Activated T-helper 1 cell treated with anti-CD3 and anti-CD28 coated beads, Interleukin-2, amount 50 U/mL, for 16 hours (primary cell): ENCODE measurements at places on chromosomes 1 and 21.

DNA sequence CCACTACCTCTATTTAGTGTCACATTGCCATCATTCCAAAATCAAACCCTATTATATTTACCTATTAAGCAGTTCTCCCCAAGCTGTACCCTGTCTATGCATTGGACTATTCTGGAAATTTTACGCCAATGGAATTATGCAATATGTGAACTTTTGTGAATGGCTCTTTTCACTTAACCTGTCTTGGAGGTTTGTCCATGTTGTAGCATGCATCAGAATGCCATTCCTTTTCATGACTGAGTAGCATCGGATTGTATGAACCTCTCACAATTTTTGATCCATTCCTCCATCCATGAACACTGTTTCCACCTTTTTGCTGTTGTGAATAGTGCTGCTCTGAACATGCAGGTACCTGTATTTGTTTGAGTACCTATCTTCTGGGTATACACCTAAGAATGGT lies 33.7 kb downstream of the FAM163A start:
- no peak for DNase-seq

DNA sequence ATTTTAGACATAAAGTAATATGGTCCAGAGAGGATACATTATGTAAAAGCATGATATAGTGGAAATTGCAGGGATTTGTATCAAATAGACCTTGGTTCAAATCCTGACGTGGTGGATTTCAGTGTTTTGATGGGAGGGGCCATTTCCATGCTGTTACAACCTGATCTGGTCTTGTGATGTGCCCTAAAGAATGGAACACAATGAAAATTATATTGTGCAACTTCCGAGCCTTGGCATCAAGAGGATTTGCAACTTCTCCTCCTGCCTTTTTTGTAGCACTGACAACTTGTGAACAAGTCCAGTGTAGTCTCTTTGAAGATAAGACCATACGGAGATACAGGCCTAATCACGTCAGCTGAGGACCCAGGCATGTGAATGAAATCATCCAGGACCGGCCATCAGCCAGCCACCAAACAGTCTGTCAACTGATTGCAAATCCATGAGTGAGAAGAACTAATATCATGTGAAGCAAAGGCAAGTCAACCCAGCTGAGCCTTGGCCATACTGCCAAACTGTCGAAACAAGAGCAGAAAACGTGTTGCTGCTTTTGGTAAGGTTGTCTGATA lies 412.1 kb downstream of the DPYD start:
- DNase-seq = no peak

DNA sequence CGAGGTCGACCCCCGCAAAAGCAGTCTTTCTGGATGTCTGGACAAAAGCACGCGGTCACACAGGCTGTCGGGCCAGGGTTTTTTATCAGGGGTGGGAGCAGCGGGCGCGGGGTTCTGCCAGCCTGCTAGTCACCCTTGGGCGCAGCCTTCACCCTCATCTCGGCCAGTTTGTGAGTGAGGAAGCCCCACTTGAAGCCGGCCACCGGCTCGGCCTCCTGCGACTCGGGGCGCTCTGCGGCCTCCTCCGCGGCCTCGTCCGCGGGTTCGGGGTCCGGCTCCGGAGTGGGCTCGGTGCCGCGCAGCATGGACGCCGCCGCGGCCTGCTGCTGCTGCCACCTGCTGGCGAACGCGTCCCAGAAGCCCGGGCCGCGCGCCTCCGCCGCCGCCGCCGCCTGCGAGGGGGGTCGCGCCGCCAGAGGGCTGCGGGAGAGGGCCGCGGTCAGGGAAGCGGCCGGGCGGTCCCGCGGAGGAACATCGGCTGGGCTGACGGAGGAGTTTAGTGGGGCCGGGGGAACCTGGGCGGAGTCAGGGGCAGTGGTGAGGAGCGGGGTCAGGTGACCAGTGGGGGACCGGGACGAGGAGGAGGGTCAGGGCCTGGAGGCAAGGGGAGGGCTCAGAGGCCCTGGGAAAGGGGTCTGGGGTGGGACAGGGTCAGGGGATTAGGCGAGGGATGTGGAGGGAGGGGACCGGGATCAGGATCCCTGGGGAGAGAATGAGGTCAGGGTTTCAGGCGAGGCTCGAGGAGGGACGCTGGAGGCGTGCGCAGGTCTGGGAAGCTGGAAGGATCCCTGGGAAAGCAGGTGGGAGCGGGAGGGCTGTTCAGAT lies 4.5 kb downstream of the C1orf232 start:
- DNase-seq = no peak

- DNase-seq = no peak
These were observed 36.5 kb downstream of the NCF2 start for GRCh38 chr1:183553764-183554163.

DNA sequence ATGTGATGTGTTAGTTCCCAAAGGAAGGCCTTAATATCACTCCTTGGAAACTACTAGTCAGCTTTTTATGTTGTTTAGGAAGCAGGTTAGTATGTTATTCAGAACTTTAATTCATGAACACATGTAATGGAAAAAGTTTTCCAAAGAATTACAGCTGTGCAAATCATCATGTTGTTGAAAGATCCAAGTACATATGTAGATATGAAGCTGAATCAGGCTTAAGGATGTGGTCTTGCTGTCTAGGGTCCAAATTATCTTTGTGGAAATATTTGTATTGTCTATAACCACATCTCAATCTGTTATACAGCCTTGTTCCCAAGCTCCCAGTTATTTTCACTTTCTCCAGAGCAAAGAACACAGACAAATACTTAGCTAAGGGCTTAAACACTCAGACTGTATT lies 231.6 kb downstream of the TPR start:
- DNase-seq = no peak

GRCh38 chr1:209600541-209600940 lies 17.0 kb downstream of the CAMK1G start:
- no peak for DNase-seq

DNA sequence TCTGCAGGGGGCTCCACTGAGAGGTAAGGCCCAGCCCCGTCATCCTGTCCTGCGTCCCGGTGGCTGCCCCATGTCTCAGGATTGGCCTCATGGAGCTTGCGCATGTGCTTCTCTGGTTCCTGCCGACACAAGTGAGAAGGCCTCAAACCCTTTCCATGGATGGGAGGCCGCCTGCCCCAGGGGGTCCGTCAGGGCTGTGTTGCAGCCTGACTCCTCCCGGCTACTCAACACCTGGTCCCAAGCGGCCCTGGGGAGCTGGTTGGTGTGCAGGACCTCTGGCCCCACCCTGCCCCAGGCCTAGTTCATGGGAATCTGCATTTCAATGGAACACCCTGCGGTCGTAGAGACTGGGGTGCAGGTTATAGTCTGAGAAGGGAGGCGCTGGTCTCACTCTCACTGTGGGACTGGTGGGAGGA lies 21.1 kb upstream of the PDE9A start:
- DNase-seq = no peak

GRCh38 chr1:230647321-230647720 lies 5.0 kb downstream of the COG2 start:
- DNase-seq = no peak

DNA sequence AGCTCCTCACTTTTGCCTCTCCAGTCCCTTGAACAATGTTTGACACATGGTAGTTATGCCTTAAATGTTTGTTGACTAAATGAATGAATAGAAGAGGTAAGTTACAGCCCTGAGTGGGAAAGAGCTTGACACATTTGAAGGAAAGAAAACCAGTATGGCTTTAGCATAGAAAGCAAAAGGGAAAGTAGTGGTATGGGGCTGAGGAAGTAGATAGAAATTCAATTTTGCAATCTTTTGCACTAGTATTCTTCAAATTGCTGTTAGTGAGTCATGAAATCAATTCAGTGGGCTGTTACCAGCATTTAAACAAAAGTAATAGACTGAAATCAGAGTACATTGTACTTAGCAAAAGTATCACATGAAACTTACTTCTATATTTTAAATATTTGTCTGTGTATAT lies 21.1 kb downstream of the PLA2G4A start:
- no peak for DNase-seq

- no peak for DNase-seq
These were observed 12.4 kb downstream of the COL18A1 start for GRCh38 chr21:45417256-45417950.

GRCh38 chr1:119838236-119838635 lies 27.0 kb upstream of the REG4 start:
- DNase-seq = no peak

GRCh38 chr1:64616039-64616438 lies 128.8 kb upstream of the RAVER2 start:
- no peak for DNase-seq

- DNase-seq = no peak
These were observed 50.4 kb downstream of the SNRPE start for GRCh38 chr1:203911806-203912205.

- no peak for DNase-seq
These were observed 18.9 kb downstream of the ACP6 start for GRCh38 chr1:147651466-147651865.

DNA sequence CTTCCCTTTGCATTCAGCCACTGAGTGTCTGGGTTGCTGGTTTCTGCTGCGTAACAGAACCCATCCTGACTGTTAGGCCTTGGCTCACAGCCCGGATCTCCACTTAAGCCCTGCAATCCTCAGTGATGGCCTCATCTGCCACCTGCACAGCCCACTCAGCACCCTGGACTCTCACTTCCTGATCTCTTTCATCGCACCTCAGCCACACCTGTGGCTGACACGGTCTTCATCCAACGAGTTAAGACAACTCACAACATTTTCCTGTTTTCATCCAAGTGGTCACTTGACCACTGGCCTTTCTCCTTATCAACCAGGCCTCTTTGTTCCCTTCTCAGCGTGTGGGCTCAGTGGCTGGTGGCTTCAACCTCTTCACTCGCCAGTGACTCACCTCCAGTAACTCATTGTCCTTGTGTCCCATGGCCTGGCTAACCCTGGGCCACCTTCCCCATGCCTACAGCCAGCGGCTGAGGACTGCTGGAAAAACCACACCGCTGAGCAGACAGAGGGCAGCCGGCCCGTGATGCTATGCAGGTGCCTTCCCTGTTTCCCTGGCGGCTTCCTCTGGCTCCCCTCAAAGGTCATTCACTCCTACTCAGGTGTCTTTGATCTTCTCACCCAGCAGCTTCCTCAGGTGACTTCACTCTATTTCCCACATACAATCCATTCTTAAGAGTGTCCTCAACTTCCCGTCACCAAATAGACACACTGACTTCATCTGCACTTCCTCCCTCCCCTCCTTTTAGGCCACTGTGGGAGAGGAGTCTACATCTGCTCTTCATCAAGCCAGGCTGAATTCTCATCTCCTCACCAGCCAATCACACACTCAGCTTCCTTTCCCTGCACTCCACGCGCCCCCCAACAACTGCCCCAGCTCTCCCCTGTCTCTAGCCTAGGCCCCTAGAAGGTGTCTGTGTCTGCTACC lies 19.9 kb upstream of the EDN2 start:
- DNase-seq = no peak

- no peak for DNase-seq
These were observed 8.6 kb downstream of the HJV start for GRCh38 chr1:146012703-146013558.

DNA sequence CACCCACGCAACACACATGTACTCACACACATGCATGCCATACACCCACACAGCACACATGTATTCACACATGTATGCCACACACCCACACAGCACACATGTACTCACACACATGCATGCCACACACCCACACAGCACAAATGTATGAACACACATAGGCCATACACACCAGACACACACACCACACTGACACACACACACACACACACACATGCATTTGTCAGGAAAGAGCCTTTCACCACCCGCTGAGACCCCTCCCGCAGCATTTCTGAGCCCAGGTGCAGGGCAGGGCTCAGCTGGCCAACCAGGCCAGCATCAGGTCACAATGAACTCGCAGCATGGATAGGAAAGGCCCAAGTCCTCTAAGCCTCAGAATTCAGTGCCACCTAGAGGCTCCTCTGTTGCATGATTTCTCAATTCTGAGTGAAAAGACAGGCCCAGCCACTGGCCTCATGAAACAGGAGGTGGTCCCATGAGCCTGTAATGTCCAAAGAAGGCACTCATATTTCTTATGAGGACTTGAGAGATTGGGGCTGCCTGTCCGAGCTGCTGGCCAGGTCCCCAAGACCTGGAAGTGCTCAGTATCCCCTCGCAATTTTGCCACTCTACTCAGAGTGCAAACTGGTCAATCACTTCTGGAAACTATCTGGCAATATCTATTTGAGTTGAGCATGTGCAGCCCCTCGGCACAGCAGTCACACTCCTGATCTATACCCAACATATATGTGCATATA lies 57.3 kb downstream of the PSMG1 start:
- no peak for DNase-seq

GRCh38 chr1:42684139-42684538 lies 1.9 kb downstream of the YBX1 start:
- no peak for DNase-seq

DNA sequence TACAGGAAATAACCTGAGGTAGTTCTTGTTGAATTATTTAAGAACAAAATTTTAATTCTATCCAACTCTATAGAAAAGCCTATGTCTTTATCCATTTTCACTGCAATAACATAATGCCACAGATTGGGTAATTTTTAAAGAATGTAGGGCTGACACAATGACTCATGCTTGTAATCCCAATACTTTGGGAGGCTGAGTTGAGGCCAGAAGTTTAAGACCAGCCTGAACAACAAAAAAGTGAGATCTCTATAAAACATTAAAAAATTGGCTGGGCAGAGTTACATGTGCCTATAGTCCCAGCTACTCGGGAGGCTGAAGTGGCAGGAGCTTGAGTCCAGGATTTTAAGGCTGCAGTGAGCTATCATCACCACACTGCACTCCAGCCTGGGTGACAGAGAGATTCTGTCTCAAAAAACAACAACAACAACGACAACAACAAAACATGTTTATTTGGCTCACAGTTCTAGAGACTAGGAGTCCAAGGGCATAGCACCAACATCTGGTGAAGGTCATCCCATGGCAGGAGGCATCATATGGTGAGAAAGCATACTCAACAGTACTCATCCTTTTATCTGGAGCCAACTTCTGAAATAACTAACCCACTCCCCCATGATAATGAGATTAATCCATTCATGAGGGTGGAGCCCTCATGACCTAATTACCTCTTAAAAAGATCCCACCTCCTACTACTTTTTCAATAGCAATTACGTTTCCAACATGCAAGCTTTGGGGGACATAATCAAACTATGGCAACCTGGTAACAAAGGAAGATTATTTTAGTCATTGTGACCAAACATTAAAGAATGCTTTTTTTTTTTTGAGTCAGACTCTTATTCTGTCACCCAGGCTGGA lies 59.6 kb downstream of the ABL2 start:
- no peak for DNase-seq

DNA sequence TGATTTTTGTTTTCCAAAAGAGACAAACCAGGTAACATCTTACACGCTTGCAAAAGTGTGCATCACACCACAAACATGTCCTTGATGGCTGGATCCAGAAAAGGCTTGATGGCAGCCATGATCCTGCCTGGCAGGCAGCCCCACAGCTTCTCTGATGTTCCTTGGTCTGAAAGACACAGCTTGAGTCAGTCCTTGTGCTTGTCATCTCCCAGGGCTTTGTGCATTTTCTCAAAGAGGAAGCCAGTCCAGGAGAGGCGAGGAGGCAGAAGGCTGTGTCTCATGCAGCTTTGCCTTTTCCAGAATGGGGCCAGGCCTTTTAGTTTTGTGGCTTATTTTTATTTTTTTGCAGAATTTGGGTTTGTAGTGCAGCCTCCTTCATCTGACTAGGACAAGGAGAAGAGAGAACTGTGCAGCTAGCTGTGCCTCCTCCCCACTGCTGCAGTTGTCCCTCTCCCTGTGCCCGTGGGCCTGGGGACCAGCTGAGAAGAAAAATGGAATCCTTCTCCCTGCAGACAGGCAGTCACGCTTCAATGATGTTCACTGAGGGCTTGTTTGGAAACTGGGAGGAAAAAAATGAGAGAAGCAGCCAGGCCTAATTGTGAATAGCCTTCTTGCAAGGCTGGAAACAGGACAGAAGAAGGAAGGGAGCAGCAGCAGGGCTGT lies 7.4 kb downstream of the FNDC5 start:
- DNase-seq = no peak
